Naive thymus-derived CD4-positive, alpha-beta T cell (primary cell): ENCODE measurements at places on chromosomes 1 and 21. TPM values are rescaled to one million over a fixed set of nuclear protein-coding genes. Genes with fewer than 3 reads are reported as not detected.
A peak's percentile ranks its signal among the peaks of the same experiment; 100 is the strongest.

DNA sequence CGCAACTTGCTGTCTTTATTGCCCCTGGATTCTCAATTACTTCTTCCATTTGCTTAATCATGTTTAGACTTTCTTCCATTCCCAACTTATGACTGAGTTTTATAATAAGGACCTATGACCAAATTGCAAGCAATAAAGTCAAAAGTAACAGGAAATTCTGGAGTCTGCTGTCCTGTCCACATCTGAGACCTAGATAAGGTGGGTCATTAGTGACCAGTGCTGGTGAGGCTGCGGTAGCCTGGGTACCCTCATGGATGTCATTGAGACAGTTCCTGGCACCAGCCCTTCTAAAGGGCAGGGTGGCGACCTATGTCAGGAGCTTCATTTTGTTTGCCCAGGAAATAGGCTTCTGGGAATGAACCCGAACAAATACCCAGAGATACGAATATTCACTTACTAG is 30.6 kb upstream of the SSBP3 start:
- no peak overlapping the region for H3K4me3 ChIP-seq
- H3K36me3 ChIP-seq = no peaks in the 10 kb centered on the region
- DNase-seq = no peak
- no peak overlapping the region for H3K27ac ChIP-seq

- DNase-seq = no peak
- no peak overlapping the region for H3K4me3 ChIP-seq
- no peaks in the 10 kb centered on the region for H3K36me3 ChIP-seq
- H3K4me1 ChIP-seq = no peaks in the 10 kb centered on the region
- no peaks in the 10 kb centered on the region for H3K27me3 ChIP-seq
Measured at GRCh38 chr1:84278905-84279304, 22.6 kb upstream of the SAMD13 start.

GRCh38 chr1:107963601-107964335 is 1.2 kb downstream of the VAV3 start:
- peak; percentile 27 for DNase-seq
- H3K36me3 ChIP-seq = no peaks in the 10 kb centered on the region
- H3K4me3 ChIP-seq = peak overlapping the region; percentile 87
- H3K27ac ChIP-seq = peak overlapping the region; percentile 67

- no peak overlapping the region for H3K4me3 ChIP-seq
- no peak for DNase-seq
- peaks cover 8% of the 10 kb centered on the region for H3K36me3 ChIP-seq
- no peaks in the 10 kb centered on the region for H3K4me1 ChIP-seq
- H3K27ac ChIP-seq = no peak overlapping the region
Measured at GRCh38 chr1:44862829-44863401, 19.9 kb upstream of the PTCH2 start.

GRCh38 chr21:44938772-44939531 is 877 bp upstream of the SLX9 start:
- peaks cover 4% of the 10 kb centered on the region for H3K36me3 ChIP-seq
- DNase-seq = no peak
- peak overlapping the region; percentile 83 for H3K4me3 ChIP-seq
- H3K4me1 ChIP-seq = peaks cover 22% of the 10 kb centered on the region
- peak overlapping the region; percentile 80 for H3K27ac ChIP-seq

- no peak overlapping the region for H3K27ac ChIP-seq
- DNase-seq = no peak
- H3K27me3 ChIP-seq = no peaks in the 10 kb centered on the region
- no peak overlapping the region for H3K4me3 ChIP-seq
Measured at GRCh38 chr1:115134231-115134630, 44.9 kb upstream of the TSPAN2 start.

GRCh38 chr1:89453123-89453972 is 71.3 kb upstream of the LRRC8B start:
- H3K36me3 ChIP-seq = no peaks in the 10 kb centered on the region
- no peak for DNase-seq
- no peak overlapping the region for H3K27ac ChIP-seq
- H3K4me1 ChIP-seq = no peaks in the 10 kb centered on the region
- no peak overlapping the region for H3K4me3 ChIP-seq
- H3K27me3 ChIP-seq = no peaks in the 10 kb centered on the region

DNA sequence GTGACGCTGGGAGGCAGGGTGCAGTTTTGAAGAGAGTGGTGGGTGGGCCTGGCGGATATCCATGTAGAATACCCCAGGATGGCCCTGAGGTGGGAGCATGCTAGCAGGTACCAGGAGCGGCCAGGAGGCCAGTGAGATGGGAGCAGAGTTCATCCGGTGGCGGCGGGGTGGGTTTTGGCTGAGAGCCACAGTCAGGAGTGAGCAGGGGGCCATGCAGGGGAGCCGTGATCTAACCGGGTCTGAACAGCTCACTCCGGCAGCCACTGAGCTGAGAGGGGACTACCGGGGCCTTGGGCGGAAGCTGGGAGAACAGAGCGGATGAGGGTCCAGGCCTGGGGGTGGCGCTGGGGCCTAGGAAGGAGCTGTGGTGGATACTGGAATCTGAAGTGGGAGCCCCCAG is 47.6 kb upstream of the LRP8 start:
- no peak overlapping the region for H3K4me3 ChIP-seq
- H3K4me1 ChIP-seq = no peaks in the 10 kb centered on the region
- H3K27ac ChIP-seq = no peak overlapping the region
- H3K36me3 ChIP-seq = no peaks in the 10 kb centered on the region
- no peaks in the 10 kb centered on the region for H3K27me3 ChIP-seq

- H3K4me3 ChIP-seq = no peak overlapping the region
- DNase-seq = no peak
- no peak overlapping the region for H3K27ac ChIP-seq
- H3K27me3 ChIP-seq = no peaks in the 10 kb centered on the region
Measured at GRCh38 chr21:23960769-23961168, 1646.5 kb downstream of the MRPL39 start.

DNA sequence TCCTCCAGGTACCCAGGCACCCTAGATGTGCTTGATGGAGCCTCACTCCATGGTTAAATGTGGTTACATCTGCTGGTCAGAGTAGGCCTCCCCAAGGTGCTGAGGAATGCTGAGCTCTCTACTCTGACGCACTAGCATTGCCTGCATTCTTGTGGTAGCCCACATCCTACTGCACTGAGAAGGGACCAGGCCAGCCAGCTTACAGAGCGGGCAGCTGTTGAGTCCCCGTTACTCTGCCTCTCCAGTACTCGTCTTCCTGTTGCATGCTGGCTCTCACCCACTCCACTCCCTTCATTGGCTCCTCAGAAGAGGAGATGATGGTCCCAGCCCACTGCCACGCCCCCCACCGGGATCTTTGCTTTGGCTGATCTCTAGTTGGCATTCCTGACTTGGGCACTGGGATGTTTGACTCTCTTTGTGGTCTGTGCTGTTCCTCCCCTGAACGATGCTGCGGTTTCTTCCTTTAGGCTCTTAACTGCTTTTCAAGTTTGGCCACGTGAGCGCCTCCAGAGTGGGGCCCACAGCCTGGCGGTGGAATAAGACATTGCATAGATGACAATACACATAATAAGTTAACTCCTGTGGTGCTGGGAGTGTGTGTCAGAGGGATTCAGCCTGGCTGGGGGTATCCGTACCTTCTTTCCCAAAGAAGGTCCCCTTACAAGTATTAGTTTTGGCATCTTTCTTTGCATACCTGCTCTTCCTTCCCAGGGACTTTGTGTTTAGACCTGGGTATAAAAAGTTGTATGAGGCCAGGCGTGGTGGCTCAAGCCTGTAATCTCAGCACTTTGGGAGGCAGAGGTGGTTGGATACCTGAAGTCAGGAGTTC is 18.6 kb downstream of the AZIN2 start:
- peaks cover 37% of the 10 kb centered on the region for H3K4me1 ChIP-seq
- peak overlapping the region; percentile 56 for H3K27ac ChIP-seq
- H3K27me3 ChIP-seq = no peaks in the 10 kb centered on the region

GRCh38 chr1:100795646-100795985 is 76.1 kb downstream of the VCAM1 start:
- no peaks in the 10 kb centered on the region for H3K27me3 ChIP-seq
- H3K27ac ChIP-seq = no peak overlapping the region
- no peaks in the 10 kb centered on the region for H3K4me1 ChIP-seq
- H3K36me3 ChIP-seq = no peaks in the 10 kb centered on the region

GRCh38 chr1:9004700-9005394 is 21.4 kb downstream of the SLC2A7 start:
- H3K4me3 ChIP-seq = no peak overlapping the region
- no peaks in the 10 kb centered on the region for H3K27me3 ChIP-seq
- peak; percentile 89 for DNase-seq
- no peaks in the 10 kb centered on the region for H3K36me3 ChIP-seq

The RAB3B gene
- 0.03 TPM for total RNA-seq

The MX2 gene
- 76.9 and 84.8 TPM in 2 replicates for total RNA-seq

The C1orf115 gene
- 1.3 TPM for total RNA-seq

The RAP1GAP gene
- 1.4 TPM for total RNA-seq

The PTPRC gene
- total RNA-seq = 789 TPM
